ENCODE measurements at places on chromosomes 4 and X.

DNA sequence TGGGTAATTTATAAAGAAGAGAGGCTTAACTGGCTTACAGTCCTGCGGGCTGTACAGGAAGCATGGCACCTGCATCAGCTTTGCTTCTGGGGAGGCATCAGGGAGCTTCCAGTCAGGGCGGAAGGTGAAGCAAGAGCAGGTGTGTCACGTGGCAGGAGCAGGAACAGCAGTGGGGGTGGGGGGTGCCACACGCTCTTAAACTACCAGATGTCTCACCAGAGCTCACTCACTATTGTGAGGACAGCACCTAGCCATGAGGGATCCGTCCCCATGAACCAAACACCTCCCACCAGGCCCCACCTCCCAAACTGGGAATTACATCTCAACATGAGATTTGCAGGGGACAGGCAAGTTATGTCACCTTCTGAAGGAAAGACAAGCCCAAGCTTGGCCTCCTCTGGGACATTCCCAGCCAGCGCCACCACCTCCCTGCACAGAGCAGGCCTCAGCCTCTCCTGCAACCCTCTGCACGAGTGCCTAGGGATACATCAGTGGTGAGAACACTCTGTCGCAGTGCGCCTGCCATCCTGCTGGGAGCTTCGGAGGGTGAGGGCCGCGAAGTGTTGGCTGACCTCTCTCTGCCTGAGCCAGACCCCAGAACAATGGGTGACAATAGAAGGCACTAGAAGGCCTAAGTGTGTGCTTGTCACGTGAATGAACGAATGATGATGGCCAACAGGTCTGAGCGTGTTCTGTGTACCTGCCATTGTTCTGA is 244.3 kb downstream of the EVC2 start:
- H3K27me3 ChIP-seq = no peaks in the 10 kb centered on the region
- H3K4me3 ChIP-seq = no peak overlapping the region
- no peaks in the 10 kb centered on the region for H3K36me3 ChIP-seq
- no peak overlapping the region for H3K27ac ChIP-seq
- no peaks in the 10 kb centered on the region for H3K4me1 ChIP-seq

- no peak overlapping the region for H3K4me3 ChIP-seq
- no peaks in the 10 kb centered on the region for H3K36me3 ChIP-seq
- H3K4me1 ChIP-seq = no peaks in the 10 kb centered on the region
- no peak overlapping the region for H3K27ac ChIP-seq
Measured at GRCh38 chrX:101415180-101416145, 7.4 kb downstream of the HNRNPH2 start.

- no peak overlapping the region for H3K27ac ChIP-seq
- no peak overlapping the region for H3K4me3 ChIP-seq
- H3K4me1 ChIP-seq = no peaks in the 10 kb centered on the region
- H3K36me3 ChIP-seq = no peaks in the 10 kb centered on the region
- no peaks in the 10 kb centered on the region for H3K27me3 ChIP-seq
Measured at GRCh38 chr4:184306949-184307348, 89.3 kb upstream of the ENPP6 start.

DNA sequence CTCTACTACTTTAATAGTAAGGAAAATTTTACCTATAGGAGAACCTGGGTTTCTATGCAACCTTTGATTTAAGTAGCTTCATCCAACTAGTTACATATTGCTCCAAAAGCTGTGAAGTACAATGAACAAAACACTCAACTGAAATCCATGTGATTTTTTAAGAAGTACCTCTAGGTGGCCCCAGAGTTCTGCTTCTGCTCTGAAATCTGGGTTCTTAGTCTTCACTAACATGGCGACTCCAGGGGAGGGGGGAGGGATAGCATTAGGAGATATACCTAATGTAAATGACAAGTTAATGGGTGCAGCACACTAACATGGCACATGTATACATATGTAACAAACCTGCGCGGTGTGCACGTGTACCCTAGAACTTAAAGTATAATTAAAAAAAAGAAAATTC is 73.4 kb upstream of the MAGEB2 start:
- H3K36me3 ChIP-seq = no peaks in the 10 kb centered on the region
- H3K27ac ChIP-seq = no peak overlapping the region
- H3K4me3 ChIP-seq = no peak overlapping the region
- no peaks in the 10 kb centered on the region for H3K4me1 ChIP-seq
- DNase-seq = peak; percentile 75
- H3K27me3 ChIP-seq = no peaks in the 10 kb centered on the region

GRCh38 chr4:168666531-168666930 is 169.7 kb downstream of the PALLD start:
- no peaks in the 10 kb centered on the region for H3K4me1 ChIP-seq
- H3K36me3 ChIP-seq = no peaks in the 10 kb centered on the region

GRCh38 chr4:78332976-78333375 is 218.6 kb upstream of the ANXA3 start:
- no peak overlapping the region for H3K4me3 ChIP-seq
- peaks cover 27% of the 10 kb centered on the region for H3K4me1 ChIP-seq
- DNase-seq = no peak

DNA sequence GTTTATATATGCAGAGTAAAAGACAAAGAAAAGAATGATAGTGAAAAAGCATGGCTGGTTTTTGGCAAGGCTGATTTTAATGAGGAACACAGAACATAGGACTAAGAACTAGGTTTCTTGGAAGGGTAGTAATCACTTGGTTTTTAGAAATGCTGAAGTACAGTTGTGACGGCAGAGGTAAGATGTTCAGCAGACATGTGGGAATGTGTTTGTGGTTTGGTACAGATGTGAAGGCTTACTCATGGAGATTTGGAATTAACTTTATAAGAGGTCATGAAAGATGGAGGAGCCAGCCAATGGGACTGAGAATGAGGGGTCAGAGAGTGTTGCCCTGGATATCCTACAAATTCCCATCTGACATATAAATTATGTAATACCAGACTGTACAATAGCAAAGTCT is 243.6 kb downstream of the NPFFR2 start:
- H3K4me1 ChIP-seq = no peaks in the 10 kb centered on the region
- DNase-seq = no peak
- H3K27ac ChIP-seq = no peak overlapping the region
- H3K27me3 ChIP-seq = no peaks in the 10 kb centered on the region
- H3K36me3 ChIP-seq = no peaks in the 10 kb centered on the region
- no peak overlapping the region for H3K4me3 ChIP-seq

DNA sequence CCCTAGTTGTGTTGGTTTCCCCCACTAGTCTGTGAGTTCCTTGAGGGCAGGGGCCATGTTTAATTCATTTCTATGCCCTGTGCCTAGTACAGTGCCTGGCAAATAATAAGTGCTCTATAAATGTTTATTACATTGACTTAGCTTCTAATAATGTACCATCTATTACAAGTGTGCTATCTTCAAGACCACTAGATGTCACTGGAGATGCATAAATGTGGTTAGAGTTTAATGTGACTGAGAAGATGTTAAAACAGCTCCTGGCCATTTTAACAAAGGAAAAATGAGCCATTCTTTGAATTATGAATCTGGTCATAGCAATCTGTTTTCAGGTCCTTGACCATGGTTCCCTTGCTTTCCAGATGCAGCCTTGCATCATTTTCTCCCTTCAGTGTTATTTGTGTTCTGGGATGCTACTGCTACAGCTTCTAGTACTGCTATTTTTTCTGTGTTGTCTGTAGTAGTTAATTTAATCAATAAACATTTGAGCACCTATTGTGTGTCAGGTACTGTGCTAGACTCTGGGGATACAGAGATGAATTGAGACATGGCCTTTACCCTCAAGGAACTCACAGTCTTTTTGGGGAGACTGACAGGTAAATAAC is 43.2 kb downstream of the SLC9A6 start:
- peak; percentile 41 for DNase-seq
- no peak overlapping the region for H3K4me3 ChIP-seq
- H3K36me3 ChIP-seq = no peaks in the 10 kb centered on the region
- H3K27ac ChIP-seq = no peak overlapping the region

- no peak for DNase-seq
- H3K27ac ChIP-seq = no peak overlapping the region
- H3K4me3 ChIP-seq = no peak overlapping the region
- no peaks in the 10 kb centered on the region for H3K27me3 ChIP-seq
Measured at GRCh38 chr4:145698507-145698906, 18.6 kb downstream of the C4orf51 start.

- no peaks in the 10 kb centered on the region for H3K4me1 ChIP-seq
- H3K27ac ChIP-seq = no peak overlapping the region
- no peaks in the 10 kb centered on the region for H3K36me3 ChIP-seq
Measured at GRCh38 chr4:136113921-136114320, 1418.4 kb downstream of the PCDH18 start.

DNA sequence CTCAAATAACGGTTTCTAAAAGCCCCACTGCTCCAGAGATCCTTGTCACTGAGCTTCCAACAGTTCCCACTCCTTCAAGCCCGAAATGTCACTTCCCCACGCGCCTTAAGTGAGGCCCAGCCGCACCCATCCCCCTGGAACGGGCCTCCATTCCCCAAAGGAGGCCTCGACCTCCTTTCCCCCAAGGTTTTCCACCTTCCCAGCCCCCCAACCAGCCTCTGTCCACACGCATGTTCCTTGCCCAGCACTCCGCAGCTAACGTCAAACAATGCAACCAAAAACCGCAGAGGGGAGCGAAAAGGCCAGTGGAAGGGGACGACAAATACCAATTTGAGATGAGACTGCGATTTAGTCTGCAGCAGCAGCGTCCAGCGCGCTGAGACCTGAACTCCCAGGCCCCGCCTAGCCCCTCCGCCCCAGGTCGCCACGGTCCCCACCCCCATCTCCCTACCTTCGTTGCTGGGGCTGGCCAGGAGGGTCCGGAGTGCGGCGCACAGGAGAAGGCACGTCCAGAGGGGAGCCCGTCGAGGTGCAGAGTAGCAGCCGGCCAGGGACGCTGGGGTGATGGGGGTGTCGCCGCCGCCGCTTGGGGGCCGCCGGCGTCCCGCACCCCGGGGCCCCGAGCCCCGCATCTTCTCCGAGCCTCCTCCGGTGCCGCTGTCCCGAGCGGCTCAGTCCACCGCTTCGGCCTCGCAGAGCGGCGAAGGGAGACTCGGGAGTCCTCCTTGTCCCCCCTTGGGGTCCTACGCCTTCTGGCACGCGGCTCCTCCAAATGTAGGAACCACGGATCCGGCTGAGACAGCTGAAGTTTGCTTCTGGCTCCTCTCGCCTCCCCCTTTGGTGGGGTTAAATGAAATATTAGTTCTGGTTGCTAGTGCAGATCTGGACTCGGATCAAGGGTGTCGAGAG is 924 bp downstream of the EPHA5 start:
- peaks cover 18% of the 10 kb centered on the region for H3K27me3 ChIP-seq
- H3K27ac ChIP-seq = no peak overlapping the region
- peaks cover 5% of the 10 kb centered on the region for H3K4me1 ChIP-seq
- H3K4me3 ChIP-seq = peak overlapping the region; percentile 35
- no peaks in the 10 kb centered on the region for H3K36me3 ChIP-seq

- H3K4me3 ChIP-seq = no peak overlapping the region
- H3K27me3 ChIP-seq = no peaks in the 10 kb centered on the region
- no peak for DNase-seq
- H3K27ac ChIP-seq = no peak overlapping the region
Measured at GRCh38 chr4:178415925-178416324, 973.7 kb upstream of the AGA start.

DNA sequence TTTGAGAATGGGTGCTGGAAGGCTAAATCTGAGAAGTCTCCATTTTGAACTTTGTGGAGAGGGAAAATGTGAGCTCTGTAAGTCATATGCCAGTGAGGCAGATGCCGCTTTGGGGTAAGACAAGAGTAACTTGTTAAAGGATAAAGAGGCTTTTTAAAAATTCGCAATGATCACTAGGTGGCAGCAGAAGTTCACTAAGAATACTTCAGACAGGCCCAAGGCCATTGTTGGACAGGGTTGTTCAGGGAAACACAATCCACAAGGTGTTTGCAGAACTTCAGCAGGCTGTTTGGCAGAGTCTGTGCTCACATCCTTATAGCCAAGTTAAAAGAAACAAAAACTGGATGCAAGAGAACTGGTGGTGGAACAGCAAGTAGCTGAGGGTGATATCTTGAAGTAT is 13.7 kb upstream of the PIGA start:
- no peak overlapping the region for H3K4me3 ChIP-seq
- H3K27ac ChIP-seq = no peak overlapping the region
- H3K4me1 ChIP-seq = no peaks in the 10 kb centered on the region

GRCh38 chr4:177451108-177451500 is 8.9 kb upstream of the AGA start:
- no peak overlapping the region for H3K4me3 ChIP-seq

DNA sequence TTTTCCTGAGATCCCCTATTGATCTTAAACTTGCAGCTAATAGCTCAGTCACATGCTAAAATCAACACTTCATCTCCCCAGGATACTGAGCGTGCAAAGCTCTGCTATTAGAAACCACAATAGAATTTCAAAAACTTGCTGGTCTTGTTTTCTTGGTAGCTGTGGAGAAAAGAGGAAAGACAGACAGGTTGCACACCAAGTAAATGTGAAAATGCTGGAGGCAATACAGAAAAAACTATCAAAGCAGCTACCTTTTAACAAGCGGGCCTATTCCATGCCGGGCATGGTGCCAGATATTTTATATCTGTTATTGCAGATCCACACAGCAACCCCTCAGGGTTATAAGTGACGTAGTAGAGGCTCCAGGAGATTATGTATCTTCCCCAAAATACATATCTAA is 171.9 kb downstream of the DCTD start:
- H3K27ac ChIP-seq = no peak overlapping the region
- H3K4me3 ChIP-seq = no peak overlapping the region
- no peaks in the 10 kb centered on the region for H3K4me1 ChIP-seq
- peaks cover 2% of the 10 kb centered on the region for H3K36me3 ChIP-seq
- no peak for DNase-seq
- no peaks in the 10 kb centered on the region for H3K27me3 ChIP-seq

GRCh38 chrX:12971282-12972003 is 3.5 kb upstream of the TMSB4X start:
- H3K4me3 ChIP-seq = no peak overlapping the region
- H3K27me3 ChIP-seq = no peaks in the 10 kb centered on the region
- H3K4me1 ChIP-seq = no peaks in the 10 kb centered on the region
- no peaks in the 10 kb centered on the region for H3K36me3 ChIP-seq
- no peak for DNase-seq

- H3K27ac ChIP-seq = no peak overlapping the region
- DNase-seq = no peak
- H3K27me3 ChIP-seq = no peaks in the 10 kb centered on the region
- H3K4me1 ChIP-seq = no peaks in the 10 kb centered on the region
Measured at GRCh38 chr4:147794314-147794680, 62.4 kb downstream of the ARHGAP10 start.

GRCh38 chr4:118224243-118224829 is 128.5 kb downstream of the PRSS12 start:
- H3K27ac ChIP-seq = no peak overlapping the region
- H3K4me1 ChIP-seq = no peaks in the 10 kb centered on the region
- DNase-seq = peak; percentile 69
- H3K36me3 ChIP-seq = no peaks in the 10 kb centered on the region

DNA sequence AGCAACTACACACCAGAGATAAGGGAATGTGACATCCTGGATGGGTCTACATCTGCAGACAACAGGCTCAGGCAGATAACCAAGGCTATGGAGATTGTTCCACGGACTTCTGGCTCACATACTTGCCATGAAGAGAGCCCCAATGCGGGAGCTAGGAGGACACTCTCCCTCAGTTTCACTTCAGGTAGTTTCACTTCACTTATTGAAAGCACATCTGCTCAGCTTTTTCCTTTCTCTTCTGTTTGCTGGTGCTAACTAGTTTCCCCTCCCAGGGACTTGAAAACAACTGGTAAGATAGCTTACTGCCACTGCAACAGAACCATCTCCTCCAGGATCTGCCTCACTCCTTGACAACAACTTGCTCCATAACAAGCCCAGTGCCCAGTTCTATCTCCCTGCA is 1.4 kb upstream of the CT47C1 start:
- no peaks in the 10 kb centered on the region for H3K27me3 ChIP-seq
- no peak overlapping the region for H3K27ac ChIP-seq
- no peaks in the 10 kb centered on the region for H3K36me3 ChIP-seq

- H3K4me3 ChIP-seq = no peak overlapping the region
- H3K4me1 ChIP-seq = no peaks in the 10 kb centered on the region
- H3K27ac ChIP-seq = no peak overlapping the region
- H3K36me3 ChIP-seq = no peaks in the 10 kb centered on the region
- H3K27me3 ChIP-seq = no peaks in the 10 kb centered on the region
- peak; percentile 21 for DNase-seq
Measured at GRCh38 chr4:38287101-38287851, 327.1 kb downstream of the PTTG2 start.

Measured in mesendoderm (in vitro differentiated cells).